SHP77 treated with DMSO at 0.1 percent for 48 hours (cell line): ENCODE measurements at places on chromosomes 7 and 10.
A peak's percentile ranks its signal among the peaks of the same experiment; 100 is the strongest.

DNA sequence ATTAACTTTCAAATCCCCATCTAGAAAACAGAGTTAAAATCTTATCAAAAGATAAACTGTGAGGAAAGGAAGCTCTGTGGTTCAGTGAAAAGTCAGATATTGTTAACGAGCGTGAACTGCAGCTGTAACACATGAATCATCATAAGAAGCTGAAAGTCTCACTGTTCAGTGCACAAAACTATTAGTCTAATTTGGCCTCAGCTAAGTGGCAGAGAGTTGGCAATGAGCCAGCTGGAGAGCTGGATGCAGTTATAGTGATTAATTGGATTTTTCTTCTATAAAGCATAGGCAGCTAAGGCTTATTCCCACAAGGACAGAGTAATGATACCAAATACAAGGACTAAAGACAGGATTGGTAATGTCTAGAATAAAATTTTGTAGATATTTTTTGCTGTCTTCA, 101.1 kb upstream of the ABCB5 start:
- DNase-seq, result peak; percentile 81

DNA sequence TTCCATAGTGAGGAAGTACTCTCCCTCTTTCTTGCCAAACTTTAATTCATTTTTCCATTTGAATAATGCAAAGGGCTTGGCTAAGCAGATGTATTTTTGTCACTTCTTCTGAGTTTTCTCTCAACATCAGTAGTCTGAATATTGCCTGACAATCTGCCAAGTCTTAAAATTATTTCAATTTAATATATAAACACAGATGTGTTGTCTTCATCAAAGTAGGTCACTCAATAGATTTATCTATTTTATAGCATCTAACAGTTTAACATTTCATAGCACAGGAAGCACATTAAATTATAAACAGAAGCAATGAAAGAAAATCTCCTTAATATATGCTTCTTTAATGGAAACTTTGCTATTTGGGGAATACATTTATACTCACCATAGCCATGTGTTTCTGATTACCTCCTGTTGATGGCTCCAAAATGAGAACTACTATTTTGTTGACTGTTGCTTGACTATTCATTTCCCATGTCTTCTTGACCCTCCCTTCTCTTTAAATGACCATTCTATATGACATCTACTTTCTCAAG, 4.5 kb downstream of the CPED1 start:
- DNase-seq, result no peak

GRCh38 chr7:138519061-138519798, 59.2 kb downstream of the TRIM24 start:
- no peak for DNase-seq

DNA sequence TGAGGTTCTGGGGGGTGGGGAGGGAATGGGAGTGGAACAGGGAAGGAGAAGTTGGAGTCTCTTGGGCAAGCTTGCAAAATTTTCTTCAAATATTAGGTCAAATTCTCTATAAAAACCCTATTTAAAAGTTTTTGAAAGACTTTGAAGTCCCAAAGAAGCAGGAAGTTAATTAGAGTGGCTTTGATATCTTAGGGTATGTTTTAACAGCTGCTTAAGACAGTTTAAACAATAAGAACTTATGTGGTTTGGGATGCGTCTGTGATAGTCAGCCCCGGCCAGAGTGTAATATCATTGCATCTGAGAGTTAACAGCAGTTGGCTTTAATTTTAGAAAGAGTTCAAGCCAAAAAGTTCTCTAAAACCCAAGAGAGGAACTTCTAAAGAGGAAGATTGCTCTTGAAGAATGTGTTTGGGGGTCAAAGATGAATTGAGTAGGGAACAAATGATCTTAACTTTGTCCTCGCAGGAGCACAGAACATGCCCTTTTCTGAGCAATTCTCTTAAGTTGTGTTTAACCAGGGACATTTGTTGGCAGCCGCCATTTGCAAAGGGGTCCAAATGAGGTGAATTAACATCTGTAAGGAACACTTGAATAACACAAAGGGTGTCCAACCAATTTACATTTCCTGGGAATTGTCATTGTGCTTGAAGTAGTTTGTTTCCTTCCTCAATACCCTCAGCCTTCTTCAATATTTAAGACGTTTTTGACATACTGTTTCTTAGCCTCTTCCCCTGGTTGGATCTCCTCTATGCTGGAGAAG, 182.4 kb downstream of the PTEN start:
- no peak for DNase-seq

- DNase-seq, result no peak
Measured at GRCh38 chr7:134042307-134042706, 84.8 kb upstream of the LRGUK start.

DNA sequence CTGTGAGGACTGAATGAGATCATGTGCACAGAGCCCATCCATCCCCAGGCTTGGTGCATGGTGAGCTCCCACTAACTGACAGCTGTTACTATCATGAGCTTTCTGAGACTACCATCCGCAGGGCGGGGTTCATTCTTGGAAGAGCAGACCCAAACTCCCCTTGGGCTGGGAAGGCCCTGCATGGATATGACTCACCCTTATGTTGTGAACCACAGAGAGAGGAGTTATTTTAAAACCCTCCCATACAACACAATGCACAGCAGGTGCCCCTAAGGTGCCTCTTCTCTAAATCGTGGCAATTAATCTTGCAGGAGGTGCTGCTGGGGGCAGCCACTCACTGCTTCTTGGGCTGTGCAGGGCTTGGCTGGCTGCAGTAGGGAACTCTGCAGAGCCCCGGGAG, 219.1 kb downstream of the GFRA1 start:
- no peak for DNase-seq

GRCh38 chr10:100881556-100882213, 31.1 kb upstream of the SLF2 start:
- no peak for DNase-seq

- no peak for DNase-seq
Measured at GRCh38 chr10:24382045-24382444, 173.1 kb downstream of the KIAA1217 start.

DNA sequence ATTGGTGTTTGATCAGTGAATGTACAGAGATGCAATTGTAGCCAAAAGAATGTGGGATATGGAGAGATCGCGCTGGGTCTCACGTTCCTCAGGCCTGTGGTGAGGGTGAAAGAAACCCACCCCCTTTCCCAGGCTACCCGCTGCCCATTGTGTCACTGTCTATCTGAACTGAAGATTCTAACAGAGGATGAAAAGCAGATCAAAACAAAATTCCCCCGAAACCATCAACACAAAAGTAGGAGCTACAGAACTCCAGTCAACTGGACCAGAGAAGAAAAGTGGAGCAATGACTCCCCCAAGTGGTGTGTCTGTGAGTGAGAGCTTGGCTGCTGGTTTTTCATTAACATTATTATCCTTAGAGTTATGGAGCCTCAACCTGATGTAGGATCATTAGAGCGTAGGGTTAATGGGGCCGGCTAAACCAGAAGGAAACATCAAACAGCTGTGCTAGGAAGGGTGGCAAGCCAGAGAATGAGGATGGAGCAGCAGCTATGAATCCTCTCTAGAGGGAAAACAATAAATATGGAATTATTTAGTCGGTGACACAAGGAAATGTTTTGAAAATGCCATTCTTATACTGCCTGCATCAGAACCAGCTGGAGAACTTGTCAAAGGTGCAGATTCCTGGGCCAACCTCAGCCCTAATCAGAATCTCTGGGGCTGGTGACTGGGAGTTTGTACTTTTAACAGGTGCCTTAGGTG, 38.3 kb downstream of the AKR1B1 start:
- no peak for DNase-seq

DNA sequence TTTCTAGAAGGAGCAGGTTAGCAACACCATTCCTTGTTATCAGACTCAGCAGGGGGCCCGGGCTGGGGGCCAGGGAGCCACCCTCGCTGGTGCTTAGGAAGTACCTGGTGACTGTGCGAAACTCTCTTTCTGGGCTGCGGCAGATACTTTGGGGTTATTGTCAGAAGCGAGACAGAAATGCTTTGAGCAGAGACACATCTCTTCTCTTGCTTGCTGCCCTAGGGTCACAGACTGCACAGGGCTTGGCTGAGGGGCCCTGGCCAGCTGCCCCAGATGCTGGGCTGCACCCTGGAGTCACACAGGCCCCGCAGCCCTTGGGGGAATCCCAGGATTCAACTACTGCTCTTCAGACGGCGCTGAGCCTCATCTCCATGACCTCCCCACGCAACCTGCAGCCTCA, 91.9 kb downstream of the WDFY4 start:
- no peak for DNase-seq

DNA sequence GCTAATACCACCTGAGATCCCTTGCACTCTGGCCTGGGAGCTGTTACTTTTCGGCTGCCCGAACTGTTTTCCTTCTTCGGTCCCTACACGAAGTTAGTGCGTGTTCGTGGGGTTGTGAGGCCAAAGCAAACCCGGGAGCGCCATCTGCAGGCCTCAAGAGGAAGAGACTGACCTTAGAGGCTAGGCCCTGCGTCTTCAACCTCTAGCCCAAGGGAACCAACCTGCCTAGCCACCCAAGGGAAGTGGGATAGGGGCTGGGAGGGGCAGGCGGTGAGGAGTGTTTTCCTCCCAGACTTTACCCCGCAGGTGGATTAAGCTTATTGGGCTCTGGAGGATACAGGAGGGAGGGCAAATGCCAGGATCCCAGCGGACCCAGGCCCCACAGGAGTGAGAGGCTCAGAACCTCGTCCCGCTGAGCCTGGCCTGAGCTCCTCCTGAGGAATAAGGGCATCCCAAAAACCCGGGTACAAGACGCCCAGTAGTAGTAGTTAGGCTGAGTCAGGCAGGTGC, 1.7 kb upstream of the PAX2 start:
- DNase-seq, result no peak

- peak; percentile 11 for DNase-seq
Measured at GRCh38 chr7:82234457-82235049, 209.0 kb downstream of the CACNA2D1 start.

- no peak for DNase-seq
Measured at GRCh38 chr10:33412241-33412640, 77.8 kb upstream of the NRP1 start.

DNA sequence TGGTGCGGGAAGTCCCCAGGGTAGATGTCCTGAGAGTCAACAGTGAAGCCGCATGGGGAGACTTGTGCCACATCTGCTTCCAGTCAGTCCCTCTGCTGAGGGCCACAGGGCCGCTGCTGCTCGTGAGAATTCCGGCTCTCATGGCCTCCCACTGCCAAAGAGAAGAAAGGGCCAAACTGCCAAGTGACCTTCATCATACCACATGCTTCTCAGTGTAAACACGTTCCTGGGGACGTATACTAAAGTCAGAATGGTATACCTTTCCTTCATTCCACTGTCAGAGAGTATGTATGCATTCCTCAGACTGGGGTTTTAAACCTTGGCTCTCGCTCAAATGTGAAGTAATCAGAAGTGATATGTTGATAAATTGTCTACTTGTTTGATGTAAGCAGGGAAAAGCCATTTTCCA, 52.8 kb upstream of the SEC61G start:
- DNase-seq, result no peak

DNA sequence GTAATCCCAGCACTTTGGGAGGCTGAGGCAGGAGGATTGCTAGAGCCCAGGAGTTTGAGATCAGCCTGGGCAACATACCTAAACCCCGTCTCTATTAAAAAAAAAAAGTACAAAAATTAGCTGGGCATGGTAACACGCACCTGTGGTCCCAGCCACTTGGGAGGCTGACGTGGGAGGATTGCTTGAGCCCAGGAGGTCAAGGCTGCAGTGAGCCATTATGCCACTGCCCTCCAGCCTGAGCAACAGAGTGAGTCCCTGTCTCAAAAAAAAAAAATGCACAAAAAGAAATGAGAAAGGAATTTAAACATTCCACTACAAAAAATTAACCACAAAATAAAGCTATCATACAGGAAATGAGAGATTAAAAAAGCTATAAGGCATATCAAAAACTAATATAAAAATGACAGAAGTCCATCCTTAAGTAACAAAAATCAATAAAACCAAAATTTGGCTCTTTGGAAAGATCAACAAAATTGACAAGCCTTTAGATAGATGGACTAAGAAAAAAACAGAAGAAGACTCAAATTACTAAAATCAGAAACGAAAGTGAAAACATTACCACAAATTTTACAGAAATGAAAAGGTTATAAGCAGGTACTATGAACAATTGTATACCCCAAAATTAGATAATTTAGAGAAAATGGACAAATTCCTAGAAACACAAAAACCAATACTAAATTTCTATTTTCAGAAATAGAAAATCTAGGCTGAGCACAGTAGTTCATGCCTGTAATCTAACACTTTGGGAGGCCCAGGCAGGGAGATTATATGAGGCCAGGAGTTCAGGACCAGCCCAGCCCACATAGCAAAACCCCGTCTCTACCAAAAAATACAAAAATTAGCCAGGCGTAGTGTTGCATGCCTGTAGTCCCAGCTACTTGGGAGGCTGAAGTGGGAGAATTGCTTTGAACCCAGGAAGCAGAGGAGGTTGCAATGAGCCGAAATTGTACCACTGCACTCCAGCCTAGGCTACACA, 42.4 kb upstream of the NANOS1 start:
- no peak for DNase-seq

DNA sequence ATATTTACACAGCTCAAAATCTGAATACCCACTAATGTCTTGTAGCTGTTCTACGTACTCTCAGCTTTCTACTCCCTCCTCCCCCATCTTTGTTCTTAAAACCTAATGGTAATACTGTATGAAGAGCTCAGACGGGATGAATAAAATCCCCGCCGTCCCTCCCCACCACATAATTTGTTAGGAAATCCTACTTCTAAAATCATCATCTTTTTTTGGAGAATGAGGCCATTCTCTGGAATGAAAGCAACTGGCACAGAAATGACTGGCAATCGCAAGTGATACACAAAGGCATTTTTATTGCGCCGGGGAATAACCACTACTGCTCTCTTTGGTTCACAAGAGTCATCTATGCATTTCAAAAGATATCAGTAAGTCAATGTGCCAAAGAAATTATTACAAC, 27.3 kb downstream of the SLC35B4 start:
- DNase-seq, result no peak

DNA sequence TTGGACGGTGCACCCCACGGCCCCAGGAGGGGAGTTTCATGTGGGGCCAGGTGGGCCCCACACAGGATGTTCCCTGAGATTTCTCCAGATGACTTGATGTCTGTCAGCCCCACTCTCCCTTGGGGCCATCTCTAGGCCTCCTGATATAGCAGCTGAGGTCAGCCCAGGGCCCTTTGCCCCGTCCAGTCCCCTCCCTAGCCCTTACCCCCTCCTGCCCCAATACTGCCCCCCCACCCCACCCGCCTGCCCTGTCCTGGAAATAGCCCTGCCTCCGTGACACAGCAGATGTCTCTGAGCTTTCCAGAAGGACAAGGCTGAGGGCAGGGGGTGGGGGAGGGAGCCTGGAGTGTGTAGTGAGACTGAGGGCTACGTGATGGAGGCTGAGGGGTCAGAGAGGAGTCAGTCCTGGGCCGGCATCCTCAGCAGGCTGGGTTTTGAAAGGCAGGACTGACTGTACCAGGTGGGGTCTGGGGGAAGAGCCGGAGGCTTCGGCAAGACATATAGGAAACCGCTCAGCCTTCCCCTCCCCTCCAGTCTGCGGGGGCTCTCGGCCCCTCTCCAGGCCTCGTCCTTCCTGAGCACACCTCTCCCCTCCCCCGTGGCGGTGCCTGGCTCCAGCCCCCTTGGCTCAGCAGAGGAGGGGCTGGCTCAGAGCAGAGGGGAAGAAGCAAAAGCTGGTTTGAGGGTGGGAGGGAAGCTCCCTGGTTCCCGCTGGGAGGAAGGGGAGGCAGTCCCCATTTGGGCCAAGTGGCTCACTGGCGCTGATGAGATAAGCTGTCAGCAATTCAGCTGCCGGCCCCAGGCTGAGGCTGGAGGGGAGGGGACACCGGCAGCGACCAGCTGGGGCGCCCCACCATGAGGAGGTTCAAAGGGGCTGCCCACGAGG, 2.0 kb downstream of the FLNC start:
- DNase-seq, result no peak

- no peak for DNase-seq
Measured at GRCh38 chr10:70918851-70919530, 30.6 kb upstream of the PCBD1 start.
